ENCODE measurements at places on chromosomes 5 and 9.

DNA sequence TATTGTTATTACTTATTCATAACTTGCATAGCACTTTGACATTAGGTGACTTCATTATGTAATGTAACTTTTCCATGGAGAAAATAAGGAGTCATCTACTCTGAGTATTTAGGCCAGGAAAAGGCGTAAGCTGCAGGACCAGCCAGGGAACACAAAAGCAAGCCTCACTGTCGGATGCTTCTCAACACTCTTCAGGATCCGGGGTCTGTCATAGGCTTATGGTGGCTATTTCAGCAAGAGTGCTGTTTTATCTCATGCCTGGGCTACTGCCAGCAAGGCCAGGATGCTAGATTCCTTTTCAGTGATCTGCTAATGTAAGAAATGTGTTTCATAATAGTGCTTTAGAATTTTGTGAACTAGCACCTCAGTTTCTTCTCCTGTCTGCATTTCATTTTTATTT is 162.4 kb downstream of the CHSY3 start:
- DNase-seq: no peak

- DNase-seq: no peak
Measured at GRCh38 chr5:124906339-124907097, 160.1 kb upstream of the ZNF608 start.

- DNase-seq: no peak
Measured at GRCh38 chr9:89594811-89595550, 9.8 kb upstream of the GADD45G start.

- DNase-seq: no peak
Measured at GRCh38 chr5:96605144-96605837, 56.9 kb upstream of the CAST start.

- no peak for DNase-seq
Measured at GRCh38 chr9:99129091-99129490, 24.2 kb downstream of the TGFBR1 start.

GRCh38 chr9:138017200-138017599 is 139.6 kb downstream of the CACNA1B start:
- DNase-seq: no peak

GRCh38 chr5:155434267-155434666 is 420.7 kb downstream of the KIF4B start:
- no peak for DNase-seq

DNA sequence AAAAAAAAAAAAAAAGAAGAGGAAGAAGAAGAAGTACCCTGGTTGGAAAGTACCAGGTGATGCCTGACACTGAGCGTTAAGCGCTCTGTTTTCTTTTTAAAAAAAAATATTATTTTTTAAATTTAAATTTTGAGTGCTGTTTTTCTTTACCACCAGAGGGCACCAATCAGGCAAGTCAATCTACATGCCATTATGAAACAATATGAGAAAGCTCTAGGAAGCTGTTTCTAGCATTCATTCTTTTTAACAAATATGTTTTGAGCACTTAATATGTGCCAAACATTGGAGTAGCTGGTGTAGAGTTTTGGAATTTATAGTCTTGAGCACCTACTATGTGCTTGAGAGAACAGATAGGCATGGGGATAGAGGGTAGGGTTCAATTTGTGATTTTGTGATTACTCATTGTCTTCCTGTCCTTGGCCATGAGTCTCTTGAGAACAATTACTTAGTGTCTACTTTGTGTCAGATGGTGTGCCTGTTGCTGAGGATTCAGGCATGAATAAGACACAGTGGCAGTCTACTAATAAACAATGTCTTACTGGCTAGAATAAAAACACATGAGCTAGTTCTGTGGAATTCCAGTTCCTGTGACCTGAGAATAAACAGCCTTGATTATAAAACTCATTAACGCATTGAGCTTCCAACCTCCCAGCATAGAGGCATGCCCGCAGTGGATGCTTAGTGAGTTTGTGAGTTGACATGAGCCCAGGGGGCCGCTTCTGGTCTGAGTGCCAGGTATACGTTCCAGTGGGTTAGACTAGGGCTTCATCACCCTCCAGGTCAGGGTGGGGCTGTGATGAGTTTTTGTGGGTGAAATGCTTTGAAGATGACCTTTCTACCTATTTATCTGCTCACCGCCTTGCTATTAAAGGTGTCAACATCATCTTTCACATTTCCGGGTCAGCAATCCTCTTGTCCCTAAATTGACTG is 3.0 kb upstream of the UBE2R2 start:
- peak; percentile 15 for DNase-seq

DNA sequence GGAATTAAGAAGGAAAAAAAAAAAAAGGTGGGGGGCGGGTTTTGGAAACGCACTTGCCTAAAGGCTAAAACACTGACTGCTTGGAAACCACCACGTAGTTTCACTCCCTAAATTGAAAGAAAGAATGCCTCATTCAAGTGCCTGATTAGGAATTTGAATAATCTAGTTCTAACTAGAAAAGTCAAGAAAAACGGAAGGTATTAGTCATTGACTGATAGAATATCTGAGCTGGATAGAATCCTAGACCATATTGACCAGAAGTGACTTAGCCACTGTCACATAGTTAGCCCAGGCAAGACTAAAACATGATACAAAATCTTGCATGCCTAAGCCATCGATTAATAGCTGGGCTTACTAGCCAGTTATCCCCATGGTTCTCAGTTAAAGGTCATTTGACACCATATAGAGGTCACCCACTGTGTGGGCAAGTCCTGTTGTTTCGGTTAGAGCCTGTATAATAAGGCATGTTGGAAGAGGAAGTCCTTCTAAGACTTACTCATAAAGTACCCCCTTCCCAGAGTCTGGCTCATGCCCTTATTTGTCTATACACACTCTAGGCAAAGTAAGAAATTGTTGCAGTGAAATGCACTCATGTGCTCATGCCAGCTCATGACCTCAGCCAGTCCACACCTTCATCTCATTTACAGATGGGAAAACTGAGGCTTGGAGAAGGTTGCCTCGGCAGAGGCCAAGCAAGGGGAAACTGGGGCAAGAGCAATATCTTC is 40.2 kb downstream of the SH3RF2 start:
- no peak for DNase-seq

DNA sequence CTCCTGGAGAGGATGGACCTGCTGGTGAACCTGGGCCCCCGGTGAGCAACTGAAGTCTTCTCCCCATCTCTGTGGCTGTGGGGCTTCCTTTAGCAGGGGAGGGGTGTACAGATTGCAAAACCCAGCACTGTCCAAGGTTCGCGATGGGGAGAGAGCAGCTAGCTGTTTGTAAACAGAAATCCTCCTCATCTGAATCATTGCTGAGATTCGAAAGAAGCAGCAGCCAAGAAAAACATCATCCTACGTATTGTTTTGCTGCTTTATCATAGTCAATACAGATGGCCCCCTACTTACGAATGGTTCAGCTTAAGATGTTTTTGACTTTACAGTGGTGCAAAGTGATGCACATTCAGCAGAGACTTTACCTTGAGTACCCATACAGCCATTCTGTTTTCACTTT is 80.0 kb upstream of the TGFBR1 start:
- no peak for DNase-seq

All from HTR-8/SVneo (cell line).